ENCODE measurements at places on chromosomes 5 and 9. TPM values are rescaled to one million over a fixed set of nuclear protein-coding genes. Genes with fewer than 3 reads are reported as not detected.
A peak's percentile ranks its signal among the peaks of the same experiment; 100 is the strongest.

Gene SEMA5A
- total RNA-seq: 109 TPM

DNA sequence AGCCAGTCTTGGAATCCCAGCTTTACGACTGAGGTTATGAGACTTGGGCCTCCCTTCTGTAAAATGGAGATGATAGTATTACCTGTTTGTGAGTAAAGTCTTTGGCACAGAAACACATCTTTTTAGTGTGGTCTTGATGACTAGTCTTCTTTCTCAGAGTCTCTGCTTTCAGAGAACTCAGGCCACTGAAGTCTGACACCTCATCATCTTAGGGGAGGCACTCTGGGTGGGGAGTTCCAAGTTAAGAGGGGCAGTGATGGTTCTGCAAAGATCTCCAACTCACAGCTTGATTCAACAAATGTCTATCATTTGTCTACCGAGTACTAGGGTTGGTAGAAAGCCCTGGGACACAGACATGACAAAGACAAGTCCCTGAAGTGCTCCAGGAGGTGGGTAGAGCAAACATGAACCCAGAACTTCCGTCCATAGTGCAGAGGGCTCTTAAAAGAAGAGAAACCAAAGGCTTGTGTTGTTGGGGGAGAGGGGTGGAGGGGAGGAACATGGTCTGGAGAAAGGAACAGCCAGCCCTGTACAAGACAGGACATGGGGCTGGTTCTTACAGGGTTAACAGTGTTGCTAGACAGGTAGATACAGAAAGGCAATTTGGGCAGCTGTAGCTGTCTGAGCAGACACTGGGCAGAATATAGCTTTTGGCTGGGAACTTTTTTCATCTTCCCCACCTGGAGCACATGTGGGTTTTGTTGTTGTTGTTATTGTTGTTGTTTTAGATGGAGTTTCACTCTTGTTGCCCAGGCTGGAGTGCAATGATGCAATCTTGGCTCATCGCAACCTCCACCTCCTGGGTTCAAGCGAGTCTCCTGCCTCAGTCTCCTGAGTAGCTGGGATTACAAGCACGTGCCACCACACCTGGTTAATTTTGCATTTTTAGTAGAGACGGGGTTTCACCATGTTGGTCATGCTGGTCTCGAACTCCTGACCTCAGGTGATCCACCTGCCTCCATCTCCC lies 2.6 kb upstream of the CD14 start:
- DNase-seq: no peak

Gene SLC36A2
- 30.2 TPM for total RNA-seq

Gene MEIKIN
- total RNA-seq: not detected

DNA sequence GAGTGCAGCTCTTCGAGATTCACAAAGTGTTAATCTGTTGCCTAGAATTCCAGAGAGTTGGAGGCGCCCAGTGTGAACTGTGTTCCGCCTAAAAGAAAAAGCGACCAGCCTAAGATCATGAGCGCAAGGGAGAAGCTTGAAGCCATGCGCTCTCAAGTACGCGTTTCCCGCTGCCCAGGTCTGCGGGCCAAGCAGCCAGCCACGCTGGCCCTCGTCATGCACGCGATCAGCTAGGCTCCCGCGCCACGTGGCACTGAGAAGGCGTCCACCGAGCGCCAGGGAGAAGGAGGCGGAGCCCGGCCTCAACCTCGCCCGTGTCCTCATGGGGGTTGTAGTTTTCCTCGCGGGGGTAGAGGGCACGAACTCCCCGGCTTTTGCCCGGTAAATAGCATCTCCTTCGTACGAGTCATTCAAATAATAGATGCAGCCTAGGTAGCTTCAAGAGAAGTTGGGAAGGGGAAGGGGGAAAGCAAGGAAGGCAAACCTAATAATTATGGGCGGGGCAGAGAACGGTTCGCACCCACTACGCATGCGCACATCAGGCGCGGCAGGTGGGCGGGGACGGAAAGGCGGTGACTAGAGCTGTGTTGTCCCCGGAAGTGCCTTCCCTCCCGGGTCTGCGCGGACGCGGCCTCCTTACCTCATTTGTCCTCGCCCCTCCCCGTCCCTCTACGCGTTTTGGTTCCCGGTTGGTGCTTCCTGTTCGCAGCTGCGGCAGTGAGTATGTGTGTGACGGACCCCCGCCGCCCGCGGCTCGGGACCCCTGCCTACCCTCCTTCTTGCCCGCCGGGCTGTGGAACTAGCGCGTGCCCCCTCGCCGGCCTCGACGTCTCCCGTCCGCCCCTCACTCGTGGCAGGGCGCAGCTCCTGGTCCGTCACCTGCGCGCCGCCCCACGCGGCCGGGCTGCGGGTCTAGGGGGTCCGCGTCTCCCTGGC lies at the start of gene ZCCHC7:
Gene ZCCHC7, plus strand, starts transcription at position 668 of the 936 bp plus-strand sequence.
- DNase-seq: peak; percentile 98

Gene IL4
- total RNA-seq: not detected

Gene PDLIM4
- 50.2 TPM for total RNA-seq
